T follicular helper cell (primary cell): ENCODE measurements at places on chromosomes 3 and 15.

DNA sequence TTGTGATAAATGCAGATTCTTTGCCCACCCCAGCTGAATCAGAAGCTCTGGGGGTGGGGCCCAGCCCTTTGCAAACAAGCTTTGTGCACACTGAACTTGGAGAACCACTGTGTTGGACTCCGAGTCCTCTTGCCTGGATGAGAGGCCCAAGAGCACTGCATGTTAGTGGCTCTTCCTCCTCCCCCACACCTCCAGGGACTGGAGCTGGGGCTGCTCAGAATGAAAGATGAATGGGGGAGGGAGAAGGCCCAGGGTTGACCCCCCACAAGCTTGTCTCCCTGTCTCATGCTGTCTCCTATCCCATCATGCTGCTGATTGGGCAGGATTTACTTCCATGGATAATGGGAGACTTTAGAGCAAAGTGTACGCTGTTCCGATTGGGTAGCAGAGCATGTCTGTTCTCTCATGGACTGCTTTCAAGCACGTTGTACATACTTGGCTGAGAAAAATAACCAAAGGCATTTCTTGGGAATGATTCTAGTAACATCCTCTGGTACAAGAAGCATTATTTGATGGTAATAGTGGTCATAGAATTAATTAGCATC, 99.6 kb downstream of the PGPEP1L start:
- DNase-seq: no peak

DNA sequence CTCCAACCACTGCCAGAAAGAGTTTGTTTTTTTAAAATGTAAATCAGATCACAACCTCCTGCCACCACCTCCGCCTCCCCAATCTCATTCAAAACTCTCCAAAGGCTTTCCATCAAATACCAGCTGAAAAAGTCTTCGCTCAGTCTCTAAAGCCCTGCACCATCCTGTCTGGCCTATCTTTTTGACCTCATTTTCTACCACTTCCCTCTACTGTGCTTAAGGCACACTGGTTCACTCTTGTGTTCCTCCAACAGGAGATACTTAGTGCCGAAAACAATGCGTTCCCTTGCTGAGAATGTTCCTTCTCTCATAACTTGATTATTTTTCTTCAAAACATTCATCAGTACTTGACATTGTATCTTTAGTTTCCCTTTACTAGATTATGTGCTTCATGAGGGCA, 3.5 kb downstream of the BTBD1 start:
- DNase-seq: no peak

DNA sequence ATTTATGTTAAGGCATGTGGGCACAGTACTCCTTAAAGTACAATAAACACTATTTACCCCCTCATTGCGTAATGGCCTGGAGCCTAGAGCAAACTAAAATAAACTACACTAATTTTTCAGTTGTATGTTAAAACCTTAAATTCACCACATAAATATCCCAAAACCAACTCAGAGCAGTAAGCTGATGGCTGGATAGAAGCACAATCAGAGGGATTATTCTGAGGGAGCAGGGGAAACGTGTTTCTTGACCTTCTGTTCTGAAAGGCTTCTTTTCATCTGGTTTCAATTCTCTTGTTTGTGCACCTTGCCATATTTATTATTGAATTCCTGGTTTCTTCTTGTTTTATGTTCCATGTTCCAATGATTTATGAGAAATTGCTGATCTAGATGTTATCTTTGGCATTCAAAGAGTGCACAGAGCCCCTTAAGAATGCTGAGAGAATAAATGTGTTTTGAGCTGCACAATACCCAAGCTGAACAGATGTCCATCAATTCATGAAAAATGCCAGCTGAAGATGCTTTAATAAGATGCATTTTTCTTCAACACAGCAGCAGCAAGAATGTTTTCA, 29.6 kb downstream of the RPL22L1 start:
- DNase-seq: no peak

GRCh38 chr3:50396502-50396901, 37.2 kb upstream of the TMEM115 start:
- no peak for DNase-seq

DNA sequence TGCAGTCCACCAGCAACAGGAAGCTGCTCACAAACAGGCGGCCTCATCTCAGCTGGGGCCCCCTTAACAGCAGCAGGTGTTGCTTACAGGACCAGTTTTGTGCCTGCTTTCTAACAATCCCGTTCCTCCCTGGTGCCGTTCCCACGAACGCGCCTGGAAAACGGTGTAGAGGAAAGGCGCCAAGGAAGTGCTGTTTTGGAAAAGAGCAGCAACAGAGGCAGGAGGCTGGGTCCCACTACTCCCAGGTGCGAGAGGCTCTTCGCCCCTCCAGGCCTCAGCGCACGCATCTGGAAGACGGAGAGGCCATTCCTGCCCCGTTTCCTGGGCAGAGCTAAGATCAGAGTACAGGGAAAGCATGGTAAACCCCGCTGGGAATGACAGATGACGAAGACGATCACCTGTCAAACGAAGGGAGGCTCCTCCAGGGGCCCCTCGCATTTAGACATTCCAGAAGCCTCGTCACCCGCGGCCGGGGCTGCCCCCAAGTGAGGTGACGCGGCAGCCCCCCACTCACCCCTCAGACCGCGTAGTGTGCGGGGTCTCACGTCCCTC, 603 bp downstream of the SCAPER start:
- DNase-seq: no peak

GRCh38 chr3:114362815-114363214, 69.0 kb downstream of the TIGIT start:
- DNase-seq: no peak

DNA sequence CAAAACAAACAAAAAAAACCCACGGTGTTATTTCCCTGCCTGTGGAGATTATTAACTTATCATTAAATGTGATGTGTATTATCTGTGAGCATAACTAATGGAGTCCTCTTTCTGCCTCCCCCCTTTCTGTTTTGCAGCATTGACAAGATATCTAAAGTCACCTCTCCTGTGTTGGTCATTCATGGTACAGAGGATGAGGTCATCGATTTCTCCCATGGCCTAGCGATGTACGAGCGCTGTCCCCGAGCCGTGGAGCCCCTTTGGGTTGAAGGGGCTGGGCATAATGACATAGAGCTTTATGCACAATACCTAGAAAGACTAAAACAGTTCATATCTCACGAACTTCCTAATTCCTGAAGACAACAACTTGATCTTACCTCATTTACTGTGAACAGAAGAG, 25.2 kb upstream of the CEMIP start:
- DNase-seq: no peak

DNA sequence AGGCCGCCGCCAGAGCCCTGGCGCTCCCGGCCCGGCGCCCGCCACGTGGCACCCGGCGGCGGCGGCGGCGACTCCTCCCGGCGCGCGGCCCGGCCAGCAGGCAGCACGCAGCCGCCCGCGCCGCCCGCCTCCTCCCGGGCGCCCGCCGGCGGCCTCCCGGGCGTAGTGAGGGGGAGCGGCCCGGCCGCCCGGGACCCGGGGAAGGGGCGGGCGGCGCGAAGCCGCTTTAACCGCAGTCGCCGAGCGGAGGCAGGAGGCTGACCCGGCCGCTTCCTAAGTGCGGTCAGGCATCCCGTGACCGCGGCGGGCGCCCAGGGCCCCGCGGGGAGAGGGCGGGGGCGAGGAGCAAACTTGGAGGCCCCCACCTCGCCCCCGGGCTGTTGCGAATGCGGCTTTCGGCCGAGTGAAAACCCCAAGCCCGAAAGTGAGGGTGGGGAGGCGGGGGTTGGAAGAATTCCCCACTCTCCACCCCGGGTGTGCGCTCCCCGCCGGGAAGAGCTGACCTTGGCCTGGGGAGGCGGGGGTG, 1.7 kb upstream of the HES1 start:
- no peak for DNase-seq

DNA sequence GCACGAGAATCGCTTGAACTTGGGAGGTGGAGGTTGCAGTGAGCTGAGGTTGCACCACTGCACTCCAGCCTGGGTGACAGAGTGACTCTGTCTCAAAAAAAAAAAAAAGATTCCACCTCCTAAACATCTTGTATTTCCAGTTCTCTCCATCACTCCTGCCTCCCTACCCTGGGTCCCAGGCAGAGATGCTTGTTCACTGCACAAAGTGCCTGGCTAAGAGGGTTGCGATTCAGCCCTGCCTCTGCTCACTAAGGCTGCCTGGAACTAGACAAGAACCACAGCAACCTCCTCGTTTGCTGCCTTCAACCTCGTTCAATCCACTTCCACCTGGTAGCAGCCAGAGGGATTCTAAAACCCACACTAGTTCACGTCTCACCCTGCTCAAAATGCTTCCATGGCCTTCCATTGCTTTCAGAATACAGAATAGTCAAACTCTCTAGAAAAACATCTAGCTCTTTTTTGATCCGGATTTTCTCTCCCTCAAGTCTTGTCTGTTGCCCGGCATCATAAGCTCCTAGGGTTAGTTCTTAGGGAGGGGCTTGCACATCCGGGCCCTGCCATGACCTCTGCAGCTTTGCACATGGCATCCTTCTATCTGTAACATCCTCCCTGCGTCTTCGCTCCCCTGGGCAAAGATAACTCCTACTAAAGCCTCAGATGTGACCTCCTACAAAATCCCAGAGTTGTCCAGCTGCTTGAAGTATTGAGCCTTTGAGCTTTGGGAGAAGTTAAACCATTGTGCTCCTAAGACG, 1.0 kb upstream of the MCM2 start:
- DNase-seq: no peak

DNA sequence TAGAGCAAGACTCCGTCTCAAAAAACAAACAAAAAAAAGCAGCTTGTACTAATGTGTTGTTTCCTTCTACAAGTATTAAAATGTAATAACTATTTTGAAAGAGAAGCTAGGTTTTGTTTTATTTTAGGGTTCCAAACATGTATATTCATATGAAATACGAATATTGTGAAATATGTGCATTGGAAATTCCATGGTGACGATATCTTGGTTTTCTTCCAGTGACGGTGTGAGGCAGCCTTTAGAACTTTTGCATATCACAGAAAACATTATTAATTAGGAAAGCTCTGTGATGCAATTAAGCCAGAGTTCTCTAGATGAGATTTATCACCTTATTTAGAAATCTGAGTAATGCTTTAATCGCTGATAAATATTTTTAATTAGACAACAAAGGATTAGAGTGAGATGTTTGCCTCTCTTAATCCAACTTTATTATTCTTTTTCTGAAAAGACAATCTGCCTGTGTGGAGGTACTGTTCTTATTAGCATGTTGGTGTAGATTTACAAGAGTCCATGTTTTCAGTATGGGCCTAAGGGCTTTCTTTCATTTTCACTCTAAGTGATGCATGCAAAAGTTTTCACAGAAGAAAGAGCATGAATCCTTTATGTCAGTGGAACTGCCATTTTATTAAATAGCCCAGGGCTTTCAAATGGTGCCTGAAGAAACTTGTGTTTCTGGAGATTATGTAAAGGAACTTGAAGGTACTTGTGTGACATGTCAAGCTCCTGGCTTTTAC, 37.7 kb upstream of the SAMMSON start:
- no peak for DNase-seq

DNA sequence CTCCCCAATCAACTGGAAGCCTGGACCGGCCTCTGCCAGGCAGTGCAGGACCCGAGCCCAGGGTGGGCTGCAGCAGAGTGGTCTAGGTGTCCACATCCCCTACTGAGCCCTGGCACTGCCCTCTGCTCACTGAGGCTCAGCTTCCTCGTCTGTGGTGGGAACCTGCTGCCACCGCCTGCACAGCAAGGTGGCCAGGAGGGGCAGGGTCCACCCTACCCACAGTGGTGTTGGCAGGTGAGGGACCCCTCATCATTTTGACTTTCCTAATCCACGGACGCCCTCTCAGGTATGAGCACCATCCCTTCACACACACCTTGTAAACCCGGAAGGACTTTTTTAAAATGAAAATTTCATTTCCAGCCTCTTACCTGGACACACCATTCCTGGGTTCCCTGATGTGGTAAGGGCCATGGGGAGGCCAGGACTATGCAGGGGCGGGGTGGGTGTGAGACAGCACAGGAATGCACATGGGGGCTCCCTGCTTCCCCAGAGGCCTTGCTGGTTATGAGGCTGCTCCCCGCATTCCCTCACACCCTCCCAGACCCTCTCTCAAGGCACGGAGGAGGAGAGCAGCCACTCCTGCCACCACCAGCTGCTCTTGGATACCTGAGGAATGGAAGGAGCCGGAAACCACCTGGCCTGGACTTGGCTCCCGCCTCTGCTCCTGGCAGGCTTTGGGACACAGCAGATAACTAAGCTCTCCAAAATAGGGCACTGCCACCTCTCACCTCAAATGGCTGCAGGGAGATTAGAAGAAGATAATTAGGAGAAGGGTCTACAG, 185.9 kb upstream of the TPM1 start:
- DNase-seq: no peak
